SHP77 (cell line): ENCODE measurements at places on chromosomes 1 and 21.

DNA sequence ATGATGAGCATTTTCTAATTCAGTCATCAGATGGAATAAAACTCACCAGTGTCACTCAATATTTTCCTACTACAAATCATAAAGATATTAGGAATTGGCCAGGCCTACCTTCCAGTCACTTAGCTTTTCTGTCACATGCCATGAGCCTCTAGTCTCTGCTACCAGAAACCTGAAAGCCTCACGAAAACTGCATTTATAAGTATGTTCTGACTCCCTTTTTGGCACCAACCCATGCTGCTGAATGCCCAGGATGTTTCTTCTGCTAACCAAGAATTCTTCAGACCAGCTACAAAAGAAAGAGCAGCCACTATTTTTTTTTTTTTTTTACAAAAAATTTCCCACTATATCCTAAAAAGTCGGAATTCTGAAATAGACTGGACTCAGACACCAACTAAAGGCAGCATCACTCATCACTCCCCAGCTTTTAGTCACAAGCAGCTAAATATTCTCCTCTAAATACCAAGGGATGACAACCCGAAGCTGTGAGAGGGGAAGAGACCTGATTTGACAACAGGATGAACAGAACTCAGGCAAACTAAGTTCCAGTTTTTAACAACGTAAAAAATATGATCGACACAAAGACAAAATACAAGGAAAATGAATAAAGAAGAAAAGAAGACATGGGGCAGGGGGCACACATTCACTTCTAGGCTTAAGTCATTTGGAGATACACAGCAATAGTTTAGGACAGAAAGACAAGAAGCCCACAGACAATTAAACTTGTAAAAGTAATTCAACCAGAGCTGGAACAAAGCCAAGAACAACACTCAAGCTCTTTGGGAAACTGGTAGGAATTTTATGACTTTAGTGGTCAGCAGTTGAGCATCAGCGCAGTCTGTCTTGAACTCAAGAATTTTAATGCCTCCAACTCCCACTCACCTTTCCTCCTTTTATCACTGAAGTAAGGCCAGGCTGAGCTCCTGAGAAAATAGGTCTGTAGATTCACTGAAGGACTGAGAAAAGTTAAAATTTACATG is 1.7 kb downstream of the DCAF8 start:
- DNase-seq: no peak

DNA sequence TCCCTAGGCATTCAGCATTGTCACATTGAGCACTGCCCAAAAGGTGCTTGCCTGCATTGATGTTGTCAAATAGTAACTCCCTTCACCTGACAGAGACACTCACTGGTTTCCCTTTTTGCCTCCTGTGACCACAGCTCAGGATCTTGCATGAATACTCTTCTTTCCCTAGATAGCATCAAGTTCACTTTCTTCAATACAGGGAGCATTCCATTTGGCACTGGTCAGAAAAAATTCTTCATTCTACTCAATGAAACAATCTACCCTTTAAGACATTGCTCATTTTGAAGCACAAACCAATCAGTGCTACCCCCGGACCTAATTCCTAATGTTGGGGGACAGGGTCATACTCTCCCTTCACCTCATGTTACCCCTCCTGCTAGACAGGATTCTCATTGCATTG is 319.0 kb upstream of the SNX7 start:
- DNase-seq: no peak

- DNase-seq: no peak
Measured at GRCh38 chr1:210541680-210542358, 213.1 kb downstream of the HHAT start.

DNA sequence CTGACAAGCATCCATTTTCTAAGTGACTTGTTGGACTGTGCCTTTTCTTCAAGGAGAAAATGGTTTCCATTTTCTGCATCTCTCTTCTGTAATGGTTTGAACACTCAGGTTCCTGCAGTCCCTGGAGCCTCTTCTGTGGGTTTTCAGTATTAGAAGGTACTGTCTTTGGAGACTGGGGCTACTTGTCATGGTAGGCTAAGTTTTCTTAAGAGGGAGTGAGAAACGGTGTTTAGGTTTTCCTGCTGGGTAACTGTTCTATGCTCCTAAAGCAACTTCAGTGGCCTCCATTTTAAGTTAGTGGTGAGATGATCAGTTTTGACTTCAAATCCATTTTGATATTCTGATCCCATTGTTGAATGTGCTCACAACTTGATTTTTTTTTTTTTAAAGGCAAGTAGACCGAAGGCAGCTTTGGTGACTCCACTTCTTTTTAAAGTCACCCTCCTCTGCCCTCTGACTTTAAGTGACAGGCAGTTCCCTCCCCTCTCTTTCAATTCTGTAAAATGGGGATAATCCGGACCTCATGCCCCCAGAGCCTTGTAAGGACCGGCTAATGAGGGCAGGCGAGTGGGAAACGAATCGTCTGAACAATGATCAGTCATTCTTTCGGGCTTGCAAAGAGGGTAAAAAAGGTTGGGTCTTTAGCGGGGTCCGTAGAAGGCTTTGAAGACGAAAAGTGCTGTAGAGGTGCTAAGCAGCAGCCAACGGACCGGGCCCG is 1.0 kb upstream of the ARID1A start:
- DNase-seq: no peak

GRCh38 chr1:212862111-212862690 is 4.1 kb downstream of the FLVCR1 start:
- DNase-seq: no peak

- no peak for DNase-seq
Measured at GRCh38 chr1:98322966-98323365, 338.6 kb upstream of the SNX7 start.

DNA sequence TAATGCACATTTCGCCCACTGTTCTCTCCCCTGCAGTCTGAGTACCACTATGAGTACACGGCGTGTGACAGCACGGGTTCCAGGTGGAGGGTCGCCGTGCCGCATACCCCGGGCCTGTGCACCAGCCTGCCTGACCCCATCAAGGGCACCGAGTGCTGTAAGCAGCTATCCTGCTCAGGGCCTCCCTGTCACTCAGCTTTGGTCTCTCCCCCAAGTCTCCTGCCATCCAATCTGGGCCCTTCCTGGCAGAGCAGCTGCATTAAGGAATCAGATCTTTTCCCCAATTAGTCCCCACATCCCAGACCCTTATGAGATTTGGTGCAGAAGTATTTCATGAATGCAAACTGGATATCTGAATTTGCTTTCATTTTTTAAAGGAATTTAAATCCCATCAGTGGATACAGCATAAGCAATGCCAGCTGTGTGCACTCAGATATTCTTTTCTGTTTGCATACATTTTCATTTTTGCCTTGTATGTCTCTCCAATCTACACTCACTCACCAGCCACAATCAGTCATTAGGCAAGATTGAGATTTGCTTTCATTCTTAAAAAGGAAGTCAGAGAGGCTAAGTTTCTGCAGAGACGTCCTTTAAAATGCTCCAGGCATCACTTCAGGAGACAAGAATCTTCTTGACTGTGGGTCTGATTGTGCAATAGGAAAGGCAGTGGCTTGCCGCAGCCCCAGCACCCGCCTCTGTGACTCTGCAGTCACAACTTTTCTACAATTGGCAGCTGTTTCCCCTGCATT is 48.1 kb downstream of the ELAPOR1 start:
- DNase-seq: no peak

DNA sequence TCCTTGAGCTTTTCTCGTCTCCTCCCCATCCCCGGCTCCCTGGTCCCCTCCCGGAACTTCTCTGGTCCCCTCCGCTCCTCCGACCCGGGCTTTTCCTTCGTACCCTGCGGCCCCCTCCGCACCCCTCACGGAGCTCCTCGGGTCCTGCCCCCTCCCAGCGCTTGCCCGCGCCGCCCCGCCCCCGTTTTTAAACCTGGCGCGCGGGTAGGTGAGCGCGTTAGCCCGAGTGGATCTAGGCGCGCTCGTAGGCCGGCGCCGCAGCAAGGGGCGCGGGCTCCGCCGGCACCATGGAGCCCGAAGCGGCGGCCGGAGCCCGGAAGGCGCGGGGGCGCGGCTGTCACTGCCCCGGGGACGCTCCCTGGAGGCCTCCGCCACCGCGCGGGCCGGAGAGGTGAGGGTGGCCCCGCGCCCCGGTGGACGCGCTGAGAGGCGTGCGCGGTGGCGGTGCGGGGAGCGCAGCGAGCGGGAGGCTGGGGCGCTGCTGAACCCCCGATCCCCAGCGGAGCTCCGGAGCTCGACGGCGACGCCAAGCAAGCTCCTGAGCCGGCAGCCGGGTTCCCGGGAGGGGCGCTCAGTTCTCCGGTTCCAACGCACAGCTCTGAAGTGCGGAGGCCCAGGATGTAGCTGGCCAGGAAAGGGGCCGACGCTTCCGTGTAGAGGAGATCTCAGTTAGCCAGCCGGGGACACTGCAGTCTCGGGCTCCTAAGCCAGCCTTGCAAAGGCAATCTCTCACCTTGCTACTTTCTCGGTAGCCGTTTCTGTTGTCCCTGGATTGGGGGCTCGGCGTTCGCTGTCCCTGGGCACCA is at the start of gene RIPPLY3:
RIPPLY3 (plus strand) TSS at position 217 of the 806 bp plus-strand sequence; CDS start at position 288, 71 bp downstream.
- DNase-seq: no peak

- no peak for DNase-seq
Measured at GRCh38 chr21:32381571-32381970, 11.2 kb downstream of the URB1 start.

DNA sequence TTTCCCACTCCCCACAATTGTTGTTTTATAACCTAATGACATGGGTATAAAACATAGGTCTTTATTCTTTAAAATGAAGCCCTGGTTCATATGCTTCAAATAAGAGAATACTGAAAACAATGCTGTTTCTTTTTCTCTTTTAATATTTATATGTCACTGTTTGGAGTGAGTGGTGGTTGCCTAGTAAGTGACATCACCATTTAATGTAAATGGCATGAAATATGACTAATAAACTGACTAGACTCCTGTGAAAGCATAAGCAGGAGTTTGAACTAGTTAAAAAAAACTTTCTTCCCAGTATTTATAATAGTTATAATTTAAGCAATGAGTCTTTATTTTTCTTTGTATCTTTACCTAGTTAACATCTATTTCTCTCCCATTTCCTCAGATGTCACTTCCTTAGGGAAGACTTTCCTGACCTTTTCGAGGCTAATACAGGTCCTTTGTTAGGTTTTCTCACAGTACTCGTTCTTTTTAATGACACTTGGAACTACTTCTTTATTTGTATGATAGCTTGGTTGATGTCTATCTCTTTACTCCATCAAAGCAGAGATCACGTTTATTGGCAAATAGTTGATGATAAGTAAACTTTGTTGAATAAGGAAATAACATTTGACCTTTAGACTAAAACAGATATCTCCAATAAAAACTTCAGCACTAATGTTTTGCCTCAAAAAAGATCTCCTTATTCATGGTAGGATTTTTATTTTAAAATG is 105.4 kb upstream of the PDC start:
- DNase-seq: no peak

DNA sequence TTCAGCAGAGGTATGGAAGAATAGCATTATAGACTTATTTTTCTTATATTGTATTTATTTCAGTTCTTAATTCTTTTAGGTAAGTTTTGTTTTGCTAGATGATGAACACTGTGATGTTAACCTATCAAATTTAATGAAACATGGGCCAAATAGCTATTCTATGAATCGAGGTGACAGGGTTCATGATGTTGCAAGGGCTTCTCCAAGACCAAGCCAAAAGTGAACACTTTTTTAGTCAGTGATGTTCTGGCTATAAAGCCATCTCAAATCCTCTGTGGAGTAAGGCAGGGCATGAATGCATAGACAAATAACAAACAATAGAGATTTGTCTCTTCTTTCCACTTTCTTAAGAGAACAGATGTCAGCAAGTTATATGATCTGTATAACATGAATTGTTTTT is 26.7 kb downstream of the C1orf146 start:
- no peak for DNase-seq

- no peak for DNase-seq
Measured at GRCh38 chr1:81693316-81693715, 107.4 kb upstream of the ADGRL2 start.

- DNase-seq: no peak
Measured at GRCh38 chr1:9351654-9352271, 59.1 kb downstream of the SPSB1 start.

DNA sequence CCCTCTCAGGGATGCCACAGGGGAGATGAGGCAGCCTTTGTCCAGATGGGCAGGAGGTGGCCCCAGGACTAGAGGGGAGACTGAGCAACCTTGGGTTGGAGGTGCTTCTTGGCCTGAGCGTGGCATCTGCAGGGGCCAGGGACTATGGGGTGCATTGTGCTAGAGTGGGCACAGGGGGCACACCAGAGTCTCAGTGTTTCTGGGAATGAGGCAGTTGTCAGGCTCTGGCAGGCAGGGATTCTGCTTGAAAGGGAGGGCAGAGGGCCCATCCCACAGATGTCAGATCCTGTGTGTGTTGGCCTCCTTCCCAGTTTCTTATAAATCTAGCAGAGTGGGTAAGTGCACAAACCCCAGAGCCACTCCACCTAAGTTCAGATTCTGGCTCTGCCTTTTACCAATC is 13.7 kb downstream of the LGR6 start:
- DNase-seq: no peak
